Left ventricle myocardium superior (tissue), 1 donor: ENCODE measurements at places on chromosomes 1 and 21. TPM values are rescaled to one million over a fixed set of nuclear protein-coding genes. Genes with fewer than 3 reads are reported as not detected.

RPE65 gene
- not detected for total RNA-seq

GRCh38 chr1:89670711-89671110 is 37.8 kb downstream of the LRRC8C start:
- no peak for DNase-seq

LENEP gene
- not detected for total RNA-seq

PLEKHN1 gene
- total RNA-seq = not detected

GRCh38 chr1:59561796-59562195 is 253.0 kb upstream of the HOOK1 start:
- DNase-seq = no peak

HSD11B1 gene
- 2.8 TPM for total RNA-seq

GRCh38 chr1:150192012-150192411 is 42.3 kb downstream of the PLEKHO1 start:
- DNase-seq = no peak

DNA sequence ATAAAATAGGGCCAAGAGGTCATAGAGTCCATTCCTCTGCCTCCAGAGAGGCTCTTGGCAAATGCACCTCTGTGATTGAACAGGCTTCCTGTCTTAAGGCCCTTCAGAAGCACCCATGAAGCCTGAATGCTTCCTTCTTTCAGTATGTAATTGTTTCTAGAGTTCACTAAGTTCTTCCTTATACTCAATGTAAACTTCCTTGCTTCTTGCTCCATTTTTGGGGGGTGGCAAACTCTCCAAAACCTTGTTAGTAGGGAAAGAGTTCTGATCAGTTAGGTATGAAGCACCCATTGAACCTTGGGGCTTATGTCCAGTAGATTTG is 102.3 kb upstream of the LPGAT1 start:
- DNase-seq = no peak

- DNase-seq = no peak
These were observed 20.8 kb upstream of the GBP1 start for GRCh38 chr1:89085781-89086180.

- peak; percentile 70 for DNase-seq
These were observed 66.3 kb downstream of the CD58 start for GRCh38 chr1:116504308-116505156.

DNA sequence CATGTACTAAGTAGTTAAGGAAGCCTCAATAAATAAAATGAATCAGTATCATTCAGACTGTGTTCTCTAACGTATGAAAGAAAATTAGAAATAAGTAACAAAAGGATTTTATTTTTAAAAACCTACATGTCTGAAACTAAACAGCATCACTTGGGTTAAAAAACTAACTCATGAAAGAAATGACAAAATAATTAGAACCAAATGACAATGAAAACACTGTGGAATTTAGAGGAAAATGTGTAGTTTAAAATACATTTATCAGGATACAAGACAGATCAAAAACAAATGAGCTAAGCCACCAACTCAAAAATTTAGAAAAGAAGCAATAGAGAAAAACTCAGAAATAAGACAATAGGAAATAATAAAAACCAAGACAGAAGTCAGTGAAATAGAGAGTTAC is 108.7 kb downstream of the TENT5C start:
- DNase-seq = no peak

DNA sequence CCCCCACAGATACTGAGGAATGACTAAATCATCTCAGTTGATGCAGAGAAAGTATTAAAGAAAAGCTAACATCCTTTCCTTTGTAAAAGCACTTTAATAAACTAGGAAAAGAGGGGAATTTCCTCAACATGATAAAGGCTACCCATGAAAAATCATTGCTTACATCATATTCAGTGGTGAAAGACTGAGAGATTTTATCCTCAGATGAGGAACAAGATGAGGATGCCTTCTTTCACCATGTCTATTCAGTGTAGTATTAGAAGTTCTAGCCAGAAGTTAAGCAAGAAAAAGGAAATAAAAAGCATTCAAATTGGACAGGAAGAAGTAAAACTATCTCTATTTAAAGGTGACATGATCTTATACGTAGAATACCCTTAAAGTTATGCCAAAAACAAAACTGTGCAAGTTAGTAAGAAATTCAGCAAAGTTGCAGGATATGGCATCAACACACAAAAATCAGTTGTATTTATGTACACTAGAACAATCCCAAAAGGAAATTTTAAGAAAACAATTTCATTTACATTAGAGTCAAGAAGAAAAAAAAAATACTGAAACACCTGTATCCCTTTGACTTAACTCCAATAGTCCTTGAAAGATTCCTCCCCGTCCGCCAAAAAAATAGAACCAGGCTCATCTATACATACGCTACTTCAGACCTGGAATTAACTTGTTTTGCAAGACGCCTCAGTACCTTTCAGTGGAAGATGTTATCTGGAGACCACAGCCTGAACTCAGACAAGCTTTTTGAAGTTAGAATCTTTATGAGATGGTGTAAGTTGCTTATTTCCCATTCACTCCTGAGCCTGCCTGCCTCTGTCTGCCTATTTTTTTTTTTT is 17.5 kb downstream of the ZMYM4 start:
- no peak for DNase-seq

DNA sequence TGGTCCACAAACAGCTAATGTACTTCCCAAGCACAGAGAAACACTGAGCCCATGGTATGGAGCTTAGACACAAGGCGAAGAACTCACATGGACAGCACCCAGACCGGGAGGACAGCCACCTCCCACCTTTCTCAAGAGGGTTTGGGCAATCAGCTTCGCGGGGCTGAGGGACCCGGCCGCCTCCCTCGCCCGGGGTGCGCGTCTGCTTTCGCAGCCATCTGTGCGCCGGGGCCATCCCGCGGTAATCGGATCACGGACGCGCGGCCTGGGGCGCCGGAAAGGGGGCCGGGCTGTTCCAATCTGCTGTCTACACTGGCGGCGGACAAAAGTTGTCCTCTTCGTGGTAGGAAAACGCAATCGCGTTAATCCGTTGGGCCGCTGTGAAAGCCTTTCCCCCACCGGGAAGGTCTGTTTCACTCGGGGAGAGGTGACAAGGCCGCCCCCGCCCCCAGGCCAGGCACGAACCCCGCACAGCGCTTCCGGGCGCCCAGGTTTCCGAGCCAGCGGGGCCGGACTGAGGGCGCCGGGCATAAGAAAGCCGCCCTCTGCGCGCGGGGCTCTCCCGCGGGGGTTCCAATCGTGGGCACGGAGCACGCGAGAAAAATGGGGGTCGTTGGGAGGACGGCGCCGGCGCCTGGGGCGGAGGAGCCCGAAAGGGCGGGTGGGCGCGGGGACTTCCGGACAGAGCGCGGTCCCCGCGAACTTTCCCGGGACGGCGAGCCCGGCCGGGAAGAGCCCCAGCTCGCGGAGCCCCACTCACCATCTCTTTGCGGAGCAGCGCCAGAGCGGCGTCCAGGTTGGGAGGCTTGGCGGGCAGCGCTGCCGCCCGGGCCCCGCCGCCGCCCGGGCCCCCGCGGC is 664 bp downstream of the FAM89A start:
- DNase-seq = peak; percentile 48

GRCh38 chr1:87705233-87705632 is 376.6 kb downstream of the LMO4 start:
- DNase-seq = no peak

DNA sequence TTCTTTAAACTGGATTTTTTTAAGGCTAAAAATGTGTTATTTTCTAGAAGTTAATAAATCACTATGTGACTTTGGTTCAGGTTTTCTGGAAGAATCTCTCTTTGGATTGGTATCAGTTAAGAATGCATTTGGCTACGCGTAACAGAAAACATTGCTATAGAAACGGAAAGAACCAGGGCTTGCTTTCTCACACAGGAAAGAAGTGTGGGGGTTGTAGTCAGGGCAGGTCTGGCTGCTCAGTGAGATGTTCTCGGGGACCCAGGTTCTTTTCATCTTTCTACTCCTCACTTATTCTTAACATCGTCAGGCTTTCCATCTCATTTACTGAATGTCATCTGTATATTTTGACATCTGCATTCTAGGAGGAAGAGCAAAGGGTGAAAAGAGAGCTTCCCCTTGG is 191.4 kb downstream of the ZBTB18 start:
- no peak for DNase-seq

DNA sequence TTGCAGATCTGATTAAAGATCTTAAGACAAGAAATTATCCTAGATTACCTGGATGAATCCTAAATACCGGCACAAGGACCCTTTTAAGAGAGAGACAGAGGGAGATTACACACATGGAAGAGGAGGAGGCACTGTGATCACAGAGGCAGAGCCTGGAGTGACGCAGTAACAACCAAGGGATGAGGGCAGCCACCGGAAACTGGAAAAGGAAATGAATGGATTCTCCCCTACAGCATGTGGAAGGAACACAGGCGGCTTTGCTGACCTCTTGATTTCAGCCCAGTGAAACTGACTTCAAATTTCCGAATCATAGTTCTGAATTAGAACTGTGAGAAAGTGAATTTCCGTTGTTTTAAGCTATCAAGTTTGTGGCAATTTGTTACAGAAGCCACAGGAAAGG is 50.2 kb upstream of the IVNS1ABP start:
- no peak for DNase-seq

- no peak for DNase-seq
These were observed 49.6 kb downstream of the PLA2G4A start for GRCh38 chr1:186878356-186878755.

GRCh38 chr21:26795412-26795805 is 49.8 kb downstream of the ADAMTS1 start:
- no peak for DNase-seq

DNA sequence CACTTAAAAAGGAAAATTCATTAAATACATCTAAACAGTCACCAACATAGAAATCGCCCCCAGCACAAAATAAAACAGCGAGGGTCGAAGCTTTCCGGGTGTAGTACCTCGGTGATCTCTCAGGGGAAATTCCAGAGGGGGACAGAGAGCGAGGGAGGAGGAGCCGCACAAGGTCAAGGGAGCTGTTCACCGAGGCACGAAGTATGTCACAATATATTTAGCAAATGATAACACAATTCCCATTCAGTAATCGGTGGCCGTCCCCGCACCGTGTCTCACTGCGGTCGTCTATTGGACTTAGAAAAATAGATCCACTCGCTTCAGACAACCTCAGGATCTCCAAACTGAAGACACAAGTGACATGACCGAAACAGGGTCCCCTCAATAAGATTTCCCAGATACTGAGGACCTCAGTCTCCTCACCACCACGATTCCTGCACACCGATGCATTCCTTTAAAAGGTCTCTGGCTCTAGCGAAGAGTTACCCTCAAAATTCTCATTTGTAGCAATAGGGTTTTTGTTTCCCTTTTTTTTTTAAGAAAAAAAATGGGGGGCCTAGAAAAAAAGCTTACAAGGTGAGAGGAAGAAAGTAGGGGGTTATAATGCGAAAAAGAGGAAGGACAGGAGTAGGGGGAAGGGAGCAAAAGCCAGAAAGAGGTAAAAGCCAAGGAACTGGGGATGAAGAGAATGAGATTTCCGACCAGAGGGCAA is 1.1 kb downstream of the LPGAT1 start:
- DNase-seq = peak; percentile 37

- no peak for DNase-seq
These were observed 216.2 kb downstream of the SEC16B start for GRCh38 chr1:177753655-177754054.

PNRC2 gene
- total RNA-seq = 81.9 TPM

DNA sequence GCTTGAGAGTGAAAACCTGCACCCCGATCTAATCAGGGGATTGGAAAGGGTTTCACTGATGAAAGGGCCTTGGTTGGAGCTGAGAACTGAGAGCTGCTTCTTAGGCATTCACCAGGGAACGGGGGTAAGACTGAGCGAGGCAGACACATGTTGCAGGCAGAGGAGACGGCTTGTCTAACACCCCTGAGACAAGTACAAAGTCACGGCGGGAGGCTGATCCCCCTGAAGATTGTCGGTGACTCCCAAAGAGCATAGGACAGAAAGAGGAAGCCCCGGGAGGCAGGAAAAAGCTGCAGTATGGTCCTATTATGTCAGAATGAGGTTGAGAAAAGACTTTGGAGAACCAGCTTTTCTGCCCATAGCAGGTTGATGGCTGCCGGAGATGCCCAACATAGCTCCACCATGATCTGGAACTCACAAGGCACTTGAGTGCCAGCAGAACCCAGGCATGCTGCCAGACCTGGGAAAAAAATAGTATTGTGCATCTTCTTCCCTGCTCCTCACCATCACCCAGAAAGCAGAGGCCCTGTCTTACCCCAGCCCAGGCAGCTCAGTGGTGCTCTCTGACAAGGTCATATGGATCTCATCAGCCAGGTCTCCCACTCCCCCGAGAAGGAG is 463.9 kb upstream of the PROX1 start:
- DNase-seq = peak; percentile 49

DNA sequence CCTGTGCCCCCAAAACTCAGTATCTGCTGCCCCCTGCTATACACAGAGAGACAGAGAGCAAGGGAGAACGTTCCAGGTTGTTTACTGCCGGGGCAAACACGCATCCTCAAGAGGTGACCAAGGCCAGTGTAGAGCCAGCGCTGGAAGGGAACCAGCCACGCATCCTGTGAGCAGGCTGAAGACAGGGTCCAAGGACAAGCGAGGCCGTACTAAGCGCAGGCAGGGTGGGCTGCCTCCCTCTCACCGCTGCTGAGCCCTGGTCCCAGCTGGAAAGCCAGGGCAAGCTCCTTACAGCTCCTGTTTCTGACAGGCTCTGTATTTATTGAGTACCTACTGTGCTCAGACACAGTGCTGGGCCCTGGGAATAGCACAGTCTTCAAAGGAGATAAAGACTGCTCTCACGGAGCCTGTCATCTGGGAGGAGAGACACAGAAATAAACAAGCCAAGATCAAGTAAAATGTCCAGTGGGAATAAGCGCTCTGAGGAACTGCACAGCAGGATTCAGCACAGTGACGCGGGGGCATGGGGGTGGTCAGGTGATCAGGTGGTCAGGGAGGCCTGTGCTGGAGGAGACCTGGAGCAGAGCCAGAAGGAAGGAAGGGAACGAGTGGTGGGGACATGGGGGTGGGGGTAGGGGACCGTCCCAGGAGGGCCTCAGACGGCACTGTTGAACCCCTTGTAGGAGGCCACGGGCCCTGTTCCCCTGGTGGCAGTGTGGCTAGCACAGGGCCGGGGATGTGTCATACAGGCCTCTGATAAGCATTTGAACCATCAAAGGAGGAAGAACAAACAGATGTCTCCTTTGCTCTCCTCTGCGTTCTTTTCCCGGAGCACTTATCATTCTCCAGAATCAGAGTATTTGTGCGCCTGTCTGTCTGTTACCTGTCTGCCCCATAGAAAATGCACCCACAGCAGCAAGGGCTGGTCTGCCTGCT is 37.8 kb upstream of the EFHD2 start:
- DNase-seq = peak; percentile 28

DNA sequence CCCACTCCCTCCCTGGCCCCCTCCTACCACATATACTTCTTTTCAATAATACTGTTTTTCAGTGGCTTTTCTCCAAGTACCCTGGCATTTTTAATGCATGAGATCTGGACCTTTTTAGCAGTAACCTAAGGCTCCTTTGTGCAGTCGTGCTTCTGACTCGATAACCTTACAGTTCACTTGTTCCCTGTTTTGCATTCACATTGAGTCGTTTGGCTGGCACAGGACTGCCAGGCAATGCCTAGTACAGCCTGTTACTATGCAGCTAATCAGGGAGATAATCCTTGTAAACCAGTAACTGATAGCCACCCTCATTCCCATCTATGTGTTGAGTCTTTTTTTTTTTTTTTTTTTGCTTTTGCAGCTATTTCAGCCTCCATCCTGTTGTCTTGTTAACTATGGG is 3.7 kb downstream of the ATP1B1 start:
- no peak for DNase-seq

SLAMF7 gene
- total RNA-seq = 0.50 TPM

GRCh38 chr1:229229721-229230139 is 41.2 kb upstream of the RAB4A start:
- DNase-seq = peak; percentile 66

SMPDL3B gene
- not detected for total RNA-seq

NR0B2 gene
- total RNA-seq = 5.3 TPM

FCRL3 gene
- total RNA-seq = not detected
